ENCODE measurements at places on chromosomes 6 and 20.

GRCh38 chr6:82995066-82995465, 70.6 kb downstream of the UBE3D start:
- no peak for DNase-seq

DNA sequence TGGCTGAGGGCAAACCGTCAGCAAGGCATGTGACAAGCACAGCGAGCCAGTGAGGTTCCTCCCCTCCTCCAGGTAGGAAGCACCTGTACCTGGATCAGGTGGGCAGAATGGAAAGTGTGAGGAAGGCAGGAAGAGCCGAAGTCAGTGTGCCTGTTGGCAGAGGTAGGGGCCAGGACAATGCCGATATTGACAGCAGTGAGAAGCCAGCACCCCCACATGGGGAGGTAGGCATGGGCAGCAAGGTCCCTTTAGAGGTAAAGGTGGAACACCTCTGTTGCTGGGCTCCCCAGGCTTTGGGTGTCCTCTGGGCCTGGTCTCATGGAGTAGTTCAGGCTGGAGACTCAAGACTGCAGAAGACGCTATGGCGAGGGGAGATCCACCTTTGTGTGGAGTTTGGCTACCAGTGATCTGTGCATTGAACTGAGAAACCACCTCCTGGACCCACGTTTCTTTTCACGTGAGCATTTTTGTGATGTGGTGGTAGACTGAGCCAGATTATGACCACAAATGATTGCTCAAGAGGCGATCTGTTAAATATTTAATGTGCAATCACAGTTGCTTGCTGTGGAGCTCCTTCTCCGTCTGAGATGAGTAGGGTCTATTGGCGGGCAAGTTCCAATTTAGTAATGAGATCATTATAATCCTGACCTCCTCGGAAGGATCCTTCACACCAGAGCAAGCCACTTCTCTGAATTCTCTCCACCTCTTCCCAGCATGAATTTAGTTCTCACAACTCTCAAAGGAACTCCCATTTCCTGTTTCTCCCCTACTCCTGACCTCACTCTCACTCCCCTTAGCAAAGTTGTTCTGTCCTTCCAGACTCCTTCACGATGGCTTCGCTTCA, 174.8 kb downstream of the CDH26 start:
- no peak for DNase-seq

DNA sequence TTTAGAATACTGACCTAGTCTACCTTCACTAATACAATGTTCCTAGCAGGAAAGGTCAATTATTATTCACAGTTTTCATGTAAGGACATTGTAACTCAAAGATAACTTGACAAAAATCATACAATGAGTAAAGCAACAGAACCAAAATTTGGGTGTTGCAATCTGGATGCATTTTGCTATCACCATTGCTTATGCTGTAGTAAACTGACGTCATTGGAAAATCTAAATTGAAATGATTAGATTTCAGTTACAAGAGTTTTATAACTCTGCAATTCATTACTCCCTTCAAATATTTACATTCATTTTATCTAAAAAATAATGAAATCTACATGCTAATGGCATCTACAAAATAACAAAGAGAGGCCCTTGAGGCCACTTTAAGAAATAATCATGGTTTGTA, 147.0 kb downstream of the TENT5A start:
- DNase-seq, result no peak

GRCh38 chr20:58824843-58825242, 25.9 kb downstream of the GNAS-AS1 start:
- DNase-seq, result peak; percentile 46

GRCh38 chr6:11711003-11711983, 67.3 kb downstream of the ADTRP start:
- DNase-seq, result no peak

GRCh38 chr6:89495961-89496535, 63.1 kb downstream of the ANKRD6 start:
- no peak for DNase-seq

DNA sequence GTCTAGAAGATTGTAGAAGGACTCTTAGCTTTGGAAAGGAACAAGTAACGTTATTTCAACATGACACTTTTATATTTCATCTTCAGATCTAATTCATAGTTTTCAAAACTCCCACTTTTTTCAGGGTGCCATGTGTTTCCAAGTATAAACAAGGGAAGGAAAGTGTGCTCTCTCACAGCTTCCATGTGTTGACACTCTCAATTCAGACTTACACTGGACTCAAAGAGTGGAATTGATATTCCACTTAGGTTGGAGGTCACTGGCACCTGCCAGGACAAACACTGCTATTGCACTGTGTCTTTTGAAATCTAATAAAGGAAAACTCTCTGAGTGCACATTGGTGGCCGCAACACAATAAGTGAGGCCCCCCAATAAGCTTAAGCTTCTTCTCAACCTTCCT, 22.5 kb upstream of the SAMD3 start:
- DNase-seq, result no peak

DNA sequence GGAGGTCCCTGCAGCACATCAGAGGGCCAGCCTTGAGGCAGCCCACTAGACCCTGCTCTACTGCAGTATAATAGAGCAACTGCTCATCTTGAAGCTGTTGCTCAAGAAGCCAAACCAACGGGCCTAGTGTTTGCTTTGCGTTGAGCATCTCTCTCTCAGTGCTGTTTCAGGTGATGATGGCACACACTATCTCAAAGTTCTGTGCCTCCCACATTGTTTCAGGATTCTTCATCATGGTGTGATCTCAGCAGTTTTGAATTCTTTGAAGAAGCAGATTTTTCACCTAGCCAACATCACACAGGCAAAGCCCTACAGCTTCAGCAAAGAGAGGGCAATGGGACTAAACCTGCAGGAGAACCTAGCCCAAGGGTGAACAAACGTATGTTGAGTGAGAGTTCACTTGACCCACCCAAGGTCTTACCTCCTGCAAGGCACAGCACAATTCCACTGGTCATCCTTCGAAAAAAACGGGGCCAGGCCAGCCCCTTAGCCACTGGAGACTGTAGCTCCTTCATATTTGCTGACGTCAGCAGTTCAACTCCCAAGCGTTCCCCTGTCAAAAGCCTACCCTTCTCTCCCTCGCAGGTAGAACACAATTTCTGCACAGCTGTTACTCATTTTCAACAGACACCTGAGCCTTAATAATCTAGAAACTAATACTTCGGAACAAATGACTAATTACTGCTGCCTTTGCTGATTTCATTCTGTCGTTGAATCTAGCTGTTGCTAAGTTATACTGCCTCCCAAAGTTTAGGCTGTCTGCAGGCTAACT, 15.8 kb downstream of the MYB start:
- DNase-seq, result no peak

DNA sequence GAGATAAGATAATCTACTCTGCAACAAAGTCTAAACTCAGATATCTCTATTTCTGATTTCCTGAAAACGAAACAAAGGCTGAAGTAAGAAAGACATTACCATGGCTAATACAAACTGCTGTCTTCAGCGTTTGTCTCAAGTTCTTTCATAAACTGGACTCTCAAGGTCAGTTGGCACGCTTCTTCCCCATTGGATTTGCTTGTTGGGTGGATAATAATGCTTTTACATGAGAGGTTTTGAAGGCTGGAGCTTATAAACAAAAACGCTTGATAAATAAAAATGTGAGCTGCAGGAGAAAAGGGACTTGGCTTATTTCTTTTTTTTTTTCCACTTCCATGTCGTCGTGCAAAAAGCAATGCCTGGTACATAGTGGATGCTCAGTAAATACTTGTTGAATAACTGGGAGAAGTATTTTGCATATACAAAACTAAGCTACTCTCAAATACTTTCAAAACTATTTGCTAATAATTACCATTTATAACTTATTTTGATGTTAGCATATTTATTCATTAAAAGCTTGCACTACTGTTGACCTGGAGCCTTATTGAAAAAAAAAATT, 65.7 kb upstream of the EEF1A1 start:
- DNase-seq, result no peak

DNA sequence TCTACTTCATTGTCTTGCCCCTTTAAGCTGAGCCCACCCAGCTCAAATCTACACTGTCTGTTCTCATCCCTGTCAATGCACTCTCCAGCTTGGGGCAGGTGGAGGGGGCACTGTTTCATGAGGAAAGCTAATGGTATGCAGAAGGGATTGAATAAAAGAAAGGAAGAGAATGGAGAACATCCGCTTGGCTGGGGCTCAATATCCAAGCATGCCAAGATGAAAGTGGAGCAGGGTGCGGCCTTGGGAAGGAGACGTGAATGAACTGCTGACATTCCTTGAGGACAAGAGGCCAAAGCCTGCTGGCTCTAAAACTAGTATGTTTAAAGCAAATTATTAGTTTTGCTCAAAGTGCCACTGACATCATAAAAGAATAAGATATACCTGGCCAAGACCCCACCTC, 24.2 kb downstream of the AKAP12 start:
- DNase-seq, result no peak

- DNase-seq, result no peak
Measured at GRCh38 chr6:43331891-43332290, 23.3 kb upstream of the CRIP3 start.

DNA sequence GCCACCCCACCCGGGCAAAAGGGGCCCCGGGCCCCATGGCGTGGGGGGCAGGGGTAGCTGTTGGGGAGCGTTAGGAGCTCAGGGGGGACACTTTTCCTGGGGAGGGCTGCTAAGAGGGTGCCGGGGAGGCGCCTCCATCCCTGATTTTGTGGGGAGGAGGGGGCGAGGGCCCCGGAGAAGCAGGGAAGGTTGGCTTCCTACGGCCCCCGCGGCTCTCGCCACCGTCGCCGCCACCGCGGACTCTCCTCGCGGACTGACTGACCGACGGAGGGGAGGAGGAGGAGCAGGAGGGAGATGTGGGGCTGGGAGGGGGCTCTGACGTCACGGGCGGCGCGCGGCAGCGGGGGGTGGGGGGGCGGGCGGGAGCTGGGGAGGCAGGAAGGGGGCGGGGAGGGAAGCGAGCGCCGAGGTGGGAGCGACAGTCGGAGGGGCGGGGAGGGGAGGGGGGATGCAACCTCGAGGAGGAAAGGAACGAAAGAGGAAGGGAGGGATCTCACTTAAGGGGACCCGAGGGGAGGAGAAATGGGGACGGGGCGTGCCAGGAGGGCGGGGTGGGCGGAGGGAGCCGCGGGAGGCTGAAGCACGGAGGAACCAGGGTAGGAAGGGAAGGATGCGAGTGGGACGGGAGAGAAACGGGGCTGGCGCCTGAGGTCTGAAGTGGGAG, 5.1 kb downstream of the GABBR1 start:
- DNase-seq, result no peak

DNA sequence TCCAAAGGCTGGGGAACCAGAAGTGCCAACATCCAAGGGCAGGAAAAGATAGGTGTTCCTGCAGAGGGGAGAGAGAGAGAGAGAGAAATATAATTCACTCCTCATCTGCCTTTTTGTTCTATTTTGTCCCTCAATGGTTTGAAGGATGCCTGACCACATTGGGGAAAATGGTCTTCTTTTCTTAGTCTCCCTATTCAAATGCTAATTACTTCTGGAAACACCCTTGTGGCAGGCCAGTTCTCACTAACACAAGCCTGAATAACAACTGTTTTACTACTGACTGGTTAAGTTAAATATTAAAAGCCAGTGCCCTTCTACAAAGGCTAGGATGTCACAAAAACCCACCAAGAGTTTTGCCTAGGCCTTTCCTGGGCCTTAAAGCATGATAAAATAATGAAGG, 425.4 kb upstream of the HTR1E start:
- no peak for DNase-seq

GRCh38 chr6:18135171-18135570, 12.7 kb upstream of the NHLRC1 start:
- DNase-seq, result no peak

DNA sequence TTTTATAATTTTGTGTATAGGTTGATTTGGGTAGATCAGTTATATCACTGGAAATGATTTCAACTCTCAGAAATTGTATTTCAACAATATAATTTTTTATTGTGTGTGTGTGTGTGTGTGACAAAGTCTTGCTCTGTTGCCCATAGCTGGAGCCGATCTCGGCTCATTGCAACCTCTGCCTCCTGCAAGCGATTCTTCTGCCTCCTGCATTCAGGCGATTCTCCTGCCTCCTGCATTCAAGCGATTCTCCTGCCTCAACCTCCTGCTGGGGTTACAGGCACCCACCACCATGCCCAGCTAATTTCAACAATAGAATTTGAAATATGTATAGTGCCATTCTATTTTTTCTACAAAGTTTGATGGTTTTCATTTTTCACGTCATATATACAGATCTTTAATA, 24.1 kb downstream of the AFDN start:
- no peak for DNase-seq

GRCh38 chr6:161111261-161111660, 119.7 kb downstream of the MAP3K4 start:
- DNase-seq, result no peak

- DNase-seq, result no peak
Measured at GRCh38 chr6:35302604-35303241, 5.1 kb downstream of the DEF6 start.

- DNase-seq, result no peak
Measured at GRCh38 chr6:26611599-26611998, 14.8 kb downstream of the ABT1 start.

DNA sequence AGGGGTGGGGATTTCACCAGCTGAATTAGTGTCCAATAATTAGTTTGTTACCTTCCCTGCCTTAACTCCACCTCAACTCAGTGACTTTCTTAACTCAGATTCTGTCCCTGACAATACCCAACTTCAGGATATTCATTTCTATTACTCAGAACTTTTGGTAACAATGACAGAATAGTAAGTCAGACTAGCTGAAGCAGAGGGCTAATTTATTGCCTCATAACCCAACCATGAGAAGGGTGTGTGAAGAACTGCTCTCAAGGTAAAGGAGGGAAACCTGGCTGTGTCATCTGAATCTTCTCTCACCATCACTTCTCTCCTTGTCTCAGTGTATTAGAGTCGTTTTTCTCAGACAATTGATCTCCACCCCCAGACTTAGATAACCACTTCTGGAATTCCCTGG, 1.2 kb upstream of the PI3 start:
- no peak for DNase-seq

- DNase-seq, result no peak
Measured at GRCh38 chr6:63582579-63583231, 10.4 kb downstream of the LOC128125822 start.

- no peak for DNase-seq
Measured at GRCh38 chr6:40249935-40250334, 315.7 kb upstream of the MOCS1 start.

DNA sequence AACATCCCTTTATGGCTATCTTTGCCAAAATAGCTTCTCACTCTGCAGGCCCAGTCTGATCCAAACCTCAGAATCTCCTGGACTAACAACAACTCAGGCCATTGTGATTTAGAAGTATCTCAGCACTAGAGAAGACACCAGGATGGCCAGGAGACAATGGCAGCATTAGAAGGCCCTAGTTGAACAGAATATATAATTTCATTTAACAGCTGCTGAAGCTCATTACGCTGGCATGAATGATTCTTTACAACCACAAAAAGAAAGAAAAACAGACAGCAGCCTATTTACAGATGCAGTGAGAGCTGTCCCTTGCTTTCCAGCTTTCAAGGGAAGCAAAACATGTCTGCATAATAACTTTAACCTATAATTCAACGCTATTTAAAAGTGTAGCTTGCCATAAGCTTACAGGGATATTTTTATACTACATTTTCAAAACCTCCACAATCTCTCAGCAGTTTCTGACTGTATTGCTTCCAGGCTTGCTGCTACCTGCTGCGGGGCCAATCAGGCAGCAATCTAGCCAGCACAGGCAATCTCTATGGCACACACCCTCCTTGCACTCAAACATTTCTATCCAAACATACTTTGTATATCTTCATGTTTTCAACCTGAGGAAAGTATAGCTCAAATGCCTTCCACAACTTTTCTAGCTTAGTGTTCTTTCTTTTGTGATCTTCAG, 107.3 kb downstream of the OGFRL1 start:
- no peak for DNase-seq

- DNase-seq, result no peak
Measured at GRCh38 chr6:21157186-21157929, 436.2 kb upstream of the SOX4 start.

Data from NCI-H446 treated with DMSO at 0.1 percent for 48 hours (cell line).